ENCODE measurements at places on chromosomes 12 and 14.
A peak's percentile ranks its signal among the peaks of the same experiment; 100 is the strongest.

DNA sequence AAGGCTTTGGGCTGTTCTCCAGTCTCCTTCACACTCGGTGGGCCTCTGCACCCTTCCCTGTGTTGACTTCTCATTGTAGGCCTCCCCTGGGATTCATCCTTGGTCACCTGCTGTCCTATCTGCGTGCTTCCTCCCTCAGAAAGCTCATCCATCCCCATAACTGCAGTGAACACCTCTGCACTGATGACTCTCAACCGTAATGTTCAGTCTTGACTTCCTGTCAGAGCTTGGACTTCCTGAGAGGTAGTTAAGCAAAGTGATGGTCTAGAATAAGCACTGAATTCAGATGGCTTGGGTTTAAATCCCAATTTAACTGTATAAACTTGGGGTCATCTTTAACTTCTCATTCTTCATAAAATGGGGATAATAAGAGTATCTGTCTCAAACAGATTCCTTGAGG, 13.6 kb upstream of the MDM1 start:
- DNase-seq = no peak

DNA sequence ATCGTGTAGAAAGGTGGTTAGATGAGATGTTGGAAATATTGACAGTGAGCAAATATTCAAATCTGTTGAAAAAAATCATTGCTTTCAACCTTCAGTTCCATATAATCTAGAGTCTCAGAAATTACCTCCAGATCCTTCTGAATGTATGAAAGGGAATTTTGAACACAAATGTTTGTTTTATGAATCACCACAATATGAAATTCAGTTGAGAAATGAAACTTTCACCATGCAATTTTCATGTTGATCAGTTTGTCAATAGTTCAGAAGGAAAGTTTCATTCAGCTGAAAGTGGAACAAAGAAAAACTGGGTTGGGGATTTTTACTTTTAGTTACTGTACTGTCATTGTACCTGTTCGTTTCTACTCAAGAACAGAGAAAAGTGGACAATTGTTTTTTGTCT, 953.6 kb downstream of the SLC6A15 start:
- DNase-seq = no peak

DNA sequence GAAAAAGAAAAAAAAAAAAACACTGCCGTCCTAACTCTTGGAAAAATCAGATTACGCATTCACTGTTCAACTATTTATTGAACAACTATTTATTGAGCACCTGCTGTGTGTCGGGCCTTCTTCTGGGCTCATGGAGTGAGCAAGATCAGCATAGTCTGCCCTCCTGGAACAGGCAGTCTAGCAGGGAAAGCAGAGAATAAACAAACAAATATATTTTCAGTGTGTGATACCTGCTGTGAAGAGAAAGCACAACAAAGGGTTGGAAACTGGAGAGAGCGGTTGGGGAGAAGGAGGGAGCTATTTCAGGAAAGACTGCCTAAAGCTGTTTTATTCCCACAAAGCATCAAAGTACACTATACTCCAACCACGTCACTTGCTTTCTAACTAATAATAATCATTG, 10.8 kb downstream of the PROX2 start:
- DNase-seq = no peak

DNA sequence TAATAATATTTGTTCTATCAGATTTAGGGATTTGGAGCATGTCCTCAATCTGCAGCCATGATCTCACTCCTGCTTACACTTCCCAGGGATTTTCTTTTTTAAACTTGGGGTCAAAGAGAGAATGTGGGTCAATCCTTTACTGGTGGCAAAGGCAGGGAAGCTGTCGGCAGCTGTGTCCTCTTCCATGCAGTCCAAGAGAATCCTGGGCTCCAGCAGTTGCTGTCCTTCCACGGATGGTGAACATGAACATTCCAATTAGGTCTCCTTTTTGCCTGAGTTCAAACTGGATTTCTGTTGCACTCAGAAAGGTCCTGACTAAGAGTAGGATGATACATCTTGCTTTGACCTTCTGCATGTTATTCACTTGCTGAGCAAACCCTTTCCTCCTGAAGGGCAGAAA, 73.9 kb downstream of the ARL6IP4 start:
- no peak for DNase-seq

GRCh38 chr14:68373847-68374444, 418.9 kb downstream of the ZFP36L1 start:
- DNase-seq = no peak

GRCh38 chr14:67674480-67675218, at the start of gene VTI1B:
VTI1B (minus strand) TSS chr14:67674632; CDS start chr14:67674489, 143 bp downstream.
- peak; percentile 54 for DNase-seq

- DNase-seq = no peak
Observed at GRCh38 chr12:71648537-71648936, 15.1 kb downstream of the ZFC3H1 start.

GRCh38 chr12:45075587-45076282, 24.8 kb upstream of the DBX2 start:
- DNase-seq = no peak

DNA sequence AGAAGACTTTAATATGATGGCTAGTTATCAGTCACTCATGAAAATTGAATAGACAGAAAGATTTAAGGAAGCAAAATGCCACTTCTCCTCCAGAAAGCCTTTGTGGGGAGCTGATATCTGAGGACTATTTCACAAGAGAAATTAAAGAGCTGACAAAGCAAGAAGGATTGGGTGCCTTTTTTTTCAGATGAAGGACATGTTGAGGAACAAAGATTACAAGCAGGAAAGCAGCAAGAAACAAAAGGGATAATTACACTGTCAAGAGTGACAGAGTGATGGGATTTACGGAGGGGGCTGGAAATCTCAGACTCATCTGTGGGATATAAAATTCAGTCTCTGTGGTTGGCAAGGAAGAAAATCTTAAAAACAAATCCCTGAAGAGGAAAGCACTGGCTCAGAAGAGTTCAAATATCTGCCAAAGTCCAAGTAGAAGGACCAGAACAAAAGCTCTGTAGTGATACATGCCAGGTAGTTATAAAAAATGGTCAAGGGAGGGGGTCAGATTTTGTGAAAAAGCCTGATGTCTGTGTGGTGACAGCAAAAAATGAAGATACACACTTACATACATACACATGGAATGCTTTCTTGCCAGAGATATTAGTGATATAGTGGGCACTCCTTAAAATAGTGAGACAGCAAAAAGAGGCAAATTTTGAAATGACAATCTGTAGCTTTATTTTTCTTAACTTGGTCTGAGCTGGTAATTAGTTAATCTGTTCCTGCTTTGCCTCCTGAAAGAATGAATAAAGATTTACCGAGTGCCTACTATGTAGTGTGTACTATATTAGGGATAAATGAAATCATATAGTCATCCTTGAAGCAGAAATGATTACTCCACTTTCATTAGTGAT, 62.9 kb downstream of the EPS8 start:
- no peak for DNase-seq

DNA sequence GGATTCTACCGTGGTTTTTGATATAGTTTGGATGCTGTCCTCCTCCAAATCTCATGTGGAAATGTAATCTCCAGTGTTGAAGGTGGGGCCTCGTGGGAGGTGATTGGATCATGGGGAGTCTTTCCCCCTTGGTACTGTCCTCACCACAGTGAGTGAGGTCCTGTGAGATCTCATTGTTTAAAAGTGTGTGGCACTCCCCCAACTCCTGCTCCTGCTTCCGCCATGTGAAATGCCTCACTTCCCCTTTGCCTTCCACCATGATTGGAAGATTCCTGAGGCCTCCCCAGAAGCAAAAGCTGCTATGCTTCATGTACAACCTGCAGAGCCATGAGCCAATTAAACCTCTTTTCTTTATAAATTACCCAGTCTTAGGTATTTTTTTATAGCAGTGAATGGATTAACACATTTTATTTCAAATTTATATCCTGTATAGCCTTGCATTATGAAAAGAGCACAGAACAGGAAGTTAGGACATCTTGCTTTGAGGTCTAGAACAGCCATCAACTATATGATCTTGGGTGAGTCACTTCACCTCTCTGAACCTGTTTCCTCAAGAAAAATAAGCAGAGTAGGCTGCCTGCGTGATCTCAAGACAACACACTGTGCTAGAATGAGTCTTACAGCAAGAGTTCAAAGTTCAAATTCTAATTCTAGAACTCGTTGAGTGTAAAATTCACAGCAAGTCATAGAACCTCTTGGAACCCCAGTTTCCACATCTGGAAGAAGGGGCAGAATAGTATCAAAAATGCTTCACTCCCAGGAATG, 160.9 kb upstream of the EEA1 start:
- no peak for DNase-seq

- no peak for DNase-seq
Observed at GRCh38 chr14:61934385-61934784, 172.2 kb downstream of the SNAPC1 start.

DNA sequence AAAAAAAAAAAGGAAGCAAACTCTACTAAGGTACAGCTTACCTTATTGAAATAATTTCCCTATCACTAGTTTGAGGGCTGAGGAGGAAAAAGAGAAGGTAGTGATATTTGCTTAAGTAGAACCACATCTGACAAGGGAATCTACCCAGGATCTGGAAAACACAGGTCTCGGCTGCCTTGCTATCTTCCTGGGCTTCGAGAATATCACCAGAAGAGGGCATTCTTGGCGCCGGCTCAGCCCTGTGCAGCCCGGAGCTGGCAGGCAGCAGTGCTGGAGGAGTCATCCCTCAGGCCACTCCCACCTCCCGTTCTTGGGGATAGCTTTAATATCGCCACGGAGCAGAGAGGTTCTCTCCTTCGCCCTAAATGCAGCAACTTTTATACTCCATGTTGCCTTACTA, 1181.2 kb downstream of the VRK1 start:
- peak; percentile 53 for DNase-seq

DNA sequence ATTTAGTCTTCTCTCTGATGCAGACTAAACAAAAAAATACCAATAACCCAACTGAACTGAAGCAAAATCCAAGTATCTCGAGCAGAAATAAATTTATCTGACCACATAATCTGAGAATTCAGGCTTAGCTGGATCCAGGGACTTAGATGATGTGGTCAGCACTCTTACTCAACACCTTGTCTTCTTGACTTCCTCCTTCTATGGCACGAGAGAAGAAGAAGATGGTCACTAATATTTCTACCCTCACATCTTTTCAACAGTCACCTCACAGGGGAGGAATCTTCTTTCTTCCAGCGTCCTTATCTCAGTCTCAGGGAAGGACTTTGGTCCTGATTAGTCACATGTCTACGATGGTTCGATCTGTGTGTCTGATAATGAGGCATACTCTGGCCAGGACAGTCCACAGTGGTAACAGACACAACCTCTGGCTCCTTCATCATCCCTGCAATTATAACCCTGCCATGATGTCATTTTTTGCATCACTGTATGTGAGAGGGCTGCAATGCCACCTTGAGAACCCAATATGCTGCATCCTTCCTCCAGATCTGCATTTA, 15.8 kb downstream of the RGS6 start:
- no peak for DNase-seq

DNA sequence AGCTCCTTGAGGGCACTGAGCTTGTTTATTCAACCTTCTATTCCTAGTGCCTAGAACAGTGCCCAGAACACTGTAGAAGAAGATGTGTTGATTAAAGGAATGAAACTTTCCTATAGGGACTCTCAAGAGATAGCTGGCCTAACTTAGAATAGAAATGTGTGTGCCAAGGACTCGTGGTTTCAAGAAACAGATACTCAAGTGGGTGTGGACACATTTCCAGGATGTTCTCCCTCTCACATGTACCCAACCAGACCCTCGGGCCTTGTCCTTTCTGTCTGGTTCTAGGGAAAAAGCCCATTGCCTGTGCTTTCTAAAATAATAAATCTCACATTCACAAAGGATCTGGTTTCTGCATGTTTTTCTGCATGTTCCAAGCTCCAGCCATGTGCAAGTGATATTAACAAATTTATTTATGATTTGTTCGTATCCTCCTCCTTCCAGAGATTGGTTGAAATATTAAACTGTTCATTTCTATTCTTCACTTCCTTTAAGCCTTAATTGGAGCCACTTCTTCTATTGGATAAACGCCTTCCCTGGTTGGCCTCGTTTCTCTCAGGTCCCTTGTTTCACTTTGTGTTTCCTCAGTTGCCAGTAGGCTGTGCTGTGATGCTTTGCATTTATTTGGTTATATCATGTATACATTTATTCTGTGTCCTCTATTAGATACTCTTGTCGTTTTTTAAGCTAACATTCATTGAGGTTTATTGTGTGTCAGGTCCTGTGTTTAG, 89.8 kb downstream of the CRADD start:
- DNase-seq = no peak

DNA sequence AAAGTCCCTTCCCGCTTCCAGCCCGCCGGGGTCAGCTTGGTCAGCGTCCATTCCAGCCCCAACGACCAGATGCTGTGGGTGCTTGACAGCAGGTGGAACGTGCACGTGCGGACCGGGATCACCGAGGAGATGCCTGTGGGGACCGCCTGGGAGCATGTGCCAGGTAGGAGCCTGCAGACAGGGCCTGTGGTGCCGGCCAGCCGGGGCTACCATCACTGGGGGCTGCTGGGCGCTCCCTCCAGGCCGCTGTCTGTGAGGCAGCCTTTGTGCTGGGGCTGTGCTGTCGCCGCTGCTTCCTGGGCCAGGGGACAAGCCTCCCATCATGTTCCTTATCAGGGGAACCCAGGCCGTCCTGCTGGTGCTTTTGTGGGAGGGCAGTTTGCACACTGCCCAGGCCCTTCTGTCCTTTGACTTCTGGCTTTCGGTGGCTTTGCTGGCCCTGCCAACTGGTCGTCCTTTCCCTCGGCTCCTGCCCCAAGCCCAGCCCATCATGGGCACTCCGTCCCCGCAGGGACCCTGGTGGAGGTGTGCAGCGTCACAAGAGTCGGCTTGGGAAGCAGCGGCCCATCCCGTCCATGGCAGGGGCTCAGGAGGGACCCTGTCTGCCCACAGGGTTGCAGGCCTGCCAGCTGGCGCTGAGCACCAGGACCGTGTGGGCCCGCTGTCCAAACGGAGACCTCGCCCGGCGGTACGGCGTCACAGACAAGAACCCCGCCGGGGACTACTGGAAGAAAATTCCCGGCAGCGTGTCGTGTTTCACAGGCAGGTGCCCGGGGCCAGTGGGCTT, 12.4 kb downstream of the ANKRD9 start:
- no peak for DNase-seq

GRCh38 chr12:103766028-103766427, 75.0 kb downstream of the NT5DC3 start:
- no peak for DNase-seq

DNA sequence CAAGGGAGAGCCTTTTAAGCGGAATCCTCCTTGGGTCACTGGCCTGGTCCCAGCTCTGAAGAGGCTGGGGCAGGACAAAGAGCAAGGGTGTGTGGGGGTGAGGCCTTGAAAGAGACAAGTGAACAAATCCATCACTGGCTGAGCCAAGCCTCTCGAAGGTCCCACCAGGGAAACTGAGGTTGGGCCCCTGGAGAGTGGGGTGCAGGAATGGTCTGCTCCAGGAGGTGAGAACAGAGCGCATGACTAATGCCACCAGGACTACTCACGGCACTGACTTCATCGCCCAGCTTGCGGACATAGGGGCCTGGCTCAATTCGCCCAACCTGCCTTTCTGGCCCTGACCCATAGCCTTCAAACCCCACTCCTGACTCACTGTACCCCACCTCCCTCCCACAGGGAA, 19.2 kb upstream of the DEGS2 start:
- DNase-seq = no peak

DNA sequence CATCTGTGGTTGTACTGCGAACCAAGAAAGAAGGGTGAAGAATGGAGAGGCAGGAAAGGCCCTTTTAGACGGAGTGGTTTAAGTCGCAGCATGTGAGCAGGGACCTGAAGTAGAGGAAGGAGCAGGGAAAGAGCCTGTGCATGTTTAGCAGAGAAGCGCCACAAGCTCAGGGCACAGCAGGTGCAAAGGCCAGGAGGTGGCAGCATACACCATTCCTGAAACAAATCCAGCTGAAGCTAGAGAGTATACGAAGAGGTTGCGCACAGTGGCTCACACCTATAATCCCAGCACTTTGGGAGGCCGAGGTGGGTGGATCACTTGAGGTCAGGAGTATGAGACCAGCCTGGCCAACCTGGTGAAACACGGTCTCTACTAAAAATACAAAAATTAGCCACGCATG, 49.9 kb downstream of the HELB start:
- DNase-seq = no peak
